Left lung (tissue), 14 donors: ENCODE measurements at places on chromosomes 3 and 15. TPM values are rescaled to one million over a fixed set of nuclear protein-coding genes. Genes with fewer than 3 reads are reported as not detected.

- H3K4me1 ChIP-seq, result no peaks in the 10 kb centered on the region
- no peak overlapping the region for H3K4me3 ChIP-seq
- H3K27me3 ChIP-seq, result no peaks in the 10 kb centered on the region
- no peak for DNase-seq
- H3K27ac ChIP-seq, result no peak overlapping the region
Measured at GRCh38 chr3:176079785-176080184, 1117.5 kb downstream of the TBL1XR1 start.

GRCh38 chr3:25593001-25593400 is 71.7 kb downstream of the TOP2B start:
- DNase-seq, result no peak
- H3K27me3 ChIP-seq, result no peaks in the 10 kb centered on the region
- H3K36me3 ChIP-seq, result peaks cover 26% of the 10 kb centered on the region
- peak overlapping the region; percentile 23 for H3K27ac ChIP-seq
- no peak overlapping the region for H3K4me3 ChIP-seq

- H3K4me1 ChIP-seq, result peaks cover 93% of the 10 kb centered on the region
- no peak for DNase-seq
- H3K4me3 ChIP-seq, result no peak overlapping the region
Measured at GRCh38 chr3:172099495-172099808, 60.1 kb downstream of the FNDC3B start.

DNA sequence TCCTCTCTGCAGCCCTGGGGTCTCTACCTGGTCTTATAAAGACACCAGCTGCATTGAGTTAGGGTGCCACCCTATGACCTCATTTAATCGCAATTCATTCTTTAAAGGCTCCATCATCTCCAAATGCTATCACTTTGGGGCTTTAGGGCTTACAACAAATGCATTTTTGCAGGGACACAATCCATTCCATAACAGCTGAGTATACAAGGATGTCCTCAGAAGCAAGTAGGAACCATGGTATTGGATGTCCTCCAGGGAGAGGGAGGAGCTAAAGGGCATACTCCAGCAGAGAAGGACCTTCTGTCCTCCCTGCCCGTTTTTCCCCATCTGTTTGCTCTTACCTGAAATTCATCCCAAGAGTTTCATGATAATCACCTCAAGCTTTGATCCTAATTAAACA is 30.3 kb downstream of the UMPS start:
- peaks cover 25% of the 10 kb centered on the region for H3K36me3 ChIP-seq
- H3K27me3 ChIP-seq, result no peaks in the 10 kb centered on the region
- DNase-seq, result no peak
- no peaks in the 10 kb centered on the region for H3K4me1 ChIP-seq
- no peak overlapping the region for H3K4me3 ChIP-seq

- H3K4me1 ChIP-seq, result no peaks in the 10 kb centered on the region
- H3K27me3 ChIP-seq, result no peaks in the 10 kb centered on the region
- no peak for DNase-seq
- H3K4me3 ChIP-seq, result no peak overlapping the region
Measured at GRCh38 chr15:100096700-100097099, 245.1 kb downstream of the ADAMTS17 start.

- no peak overlapping the region for H3K4me3 ChIP-seq
- no peaks in the 10 kb centered on the region for H3K27me3 ChIP-seq
- H3K36me3 ChIP-seq, result no peaks in the 10 kb centered on the region
Measured at GRCh38 chr3:58725326-58725853, 58.8 kb upstream of the FAM3D start.

DNA sequence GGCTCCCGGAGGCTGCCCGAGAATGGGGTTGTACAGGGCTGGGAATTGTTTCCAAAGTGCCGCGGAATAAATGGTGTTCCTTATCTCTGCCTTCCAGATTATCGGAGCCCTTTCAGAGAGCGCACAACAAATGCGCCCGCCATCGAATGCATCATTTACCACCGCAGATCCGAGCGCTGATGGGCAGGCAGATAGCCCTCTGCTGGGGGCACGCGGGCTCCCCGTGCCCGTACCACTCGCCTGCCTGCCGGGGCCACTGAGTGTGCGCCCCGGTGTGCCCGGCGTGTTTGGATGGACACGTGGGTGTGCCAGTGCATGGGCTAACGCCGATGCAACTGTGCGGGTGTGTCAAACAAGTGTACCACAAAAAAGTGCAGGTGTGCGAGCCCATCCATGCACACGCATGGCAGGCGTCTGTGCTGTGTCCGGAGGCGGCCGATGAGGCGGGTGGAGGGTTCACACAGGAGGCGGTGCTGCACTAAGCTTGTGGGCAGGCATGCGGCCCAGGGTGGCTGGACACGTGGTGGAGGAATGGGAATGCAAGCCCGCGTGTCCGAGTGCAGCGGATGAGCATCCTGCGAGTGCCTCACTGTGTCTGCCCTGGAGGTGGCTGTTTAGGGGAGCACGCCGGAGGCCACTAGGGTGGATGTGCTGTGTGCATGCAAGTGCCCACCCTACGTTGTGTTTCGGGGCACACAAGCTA is 3.8 kb upstream of the GATA2 start:
- H3K4me1 ChIP-seq, result peaks cover 41% of the 10 kb centered on the region
- H3K27ac ChIP-seq, result peak overlapping the region; percentile 48
- no peaks in the 10 kb centered on the region for H3K36me3 ChIP-seq
- peak overlapping the region; percentile 46 for H3K4me3 ChIP-seq
- peaks cover 47% of the 10 kb centered on the region for H3K27me3 ChIP-seq
- no peak for DNase-seq

DNA sequence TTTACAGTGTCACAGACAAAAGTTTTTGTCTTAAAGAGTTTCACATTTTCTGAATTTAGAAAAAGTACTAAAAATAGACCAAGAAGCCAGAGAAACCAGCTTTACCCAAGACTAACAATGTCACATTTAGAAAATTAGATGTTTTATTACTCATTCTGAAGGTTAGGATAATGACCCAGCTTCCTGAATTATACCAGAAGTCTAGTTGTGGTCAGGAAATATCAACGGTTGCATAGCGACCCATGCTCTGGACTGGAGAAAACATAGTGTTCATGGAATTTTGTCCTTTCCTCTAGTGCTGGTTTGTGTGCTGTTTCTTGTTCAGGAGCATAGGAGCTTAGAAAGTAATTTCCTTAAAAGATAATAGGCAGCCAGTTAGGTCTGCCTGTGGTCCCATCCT is 59.0 kb downstream of the DPPA2 start:
- no peak overlapping the region for H3K4me3 ChIP-seq
- H3K4me1 ChIP-seq, result no peaks in the 10 kb centered on the region
- no peak overlapping the region for H3K27ac ChIP-seq
- H3K27me3 ChIP-seq, result no peaks in the 10 kb centered on the region

DNA sequence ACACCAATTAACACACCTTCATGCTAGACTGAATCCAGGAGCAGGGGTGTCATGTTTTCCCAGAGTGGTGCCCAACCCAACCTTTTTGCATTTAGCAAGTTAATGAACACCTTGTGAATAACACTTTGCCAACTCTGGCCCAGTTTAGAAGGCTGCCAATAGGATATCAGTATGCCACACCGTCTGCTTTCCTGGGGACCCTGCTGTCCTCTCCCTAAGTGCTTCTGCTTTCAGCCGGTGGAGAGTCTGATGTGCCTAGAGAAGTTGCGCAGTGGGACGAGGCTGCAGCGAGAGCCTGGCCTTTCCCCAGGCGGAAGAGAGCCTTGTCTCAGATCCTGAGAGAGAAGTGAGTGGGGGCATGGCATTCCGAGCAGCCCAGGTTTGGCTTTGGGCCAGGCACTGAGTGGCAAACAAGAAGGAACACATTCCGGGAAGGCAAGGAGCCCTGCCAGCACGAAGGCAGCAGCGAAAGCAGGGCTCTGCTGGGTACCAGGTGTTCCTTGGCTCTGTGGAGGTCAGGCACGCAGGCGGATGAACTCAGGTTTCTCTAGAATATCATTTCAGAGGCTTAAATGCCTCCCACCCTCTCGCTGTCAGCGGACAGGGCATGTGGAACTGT is 36.9 kb downstream of the SENP8 start:
- no peaks in the 10 kb centered on the region for H3K27me3 ChIP-seq
- peak overlapping the region; percentile 87 for H3K27ac ChIP-seq
- DNase-seq, result peak; percentile 62
- H3K4me1 ChIP-seq, result peaks cover 25% of the 10 kb centered on the region
- peak overlapping the region; percentile 27 for H3K4me3 ChIP-seq

The ASB14 gene
- 0.13 TPM for total RNA-seq

The HRG gene
- not detected for total RNA-seq

The FBN1 gene
- total RNA-seq, result 144 TPM

The SLC22A14 gene
- total RNA-seq, result not detected

The EPHA6 gene
- total RNA-seq, result 0.26 TPM

The PARP15 gene
- total RNA-seq, result 3.1 TPM

The GRK7 gene
- not detected for total RNA-seq

The TGM5 gene
- not detected for total RNA-seq

The GOLGA8R gene
- total RNA-seq, result 2.6 TPM
